ENCODE measurements at places on chromosomes 13 and 19. TPM values are rescaled to one million over a fixed set of nuclear protein-coding genes. Genes with fewer than 3 reads are reported as not detected.

- H3K4me3 ChIP-seq: peak within 1 kb of the TSS; percentile 78
- H3K27ac ChIP-seq: peak within 1 kb of the TSS; percentile 50
Observed at GRCh38 chr19:40465557-40466218, at the start of gene BLVRB. TSS of gene BLVRB (minus strand) at chr19:40465745. CDS start at chr19:40465688, 57 bp downstream.

DNA sequence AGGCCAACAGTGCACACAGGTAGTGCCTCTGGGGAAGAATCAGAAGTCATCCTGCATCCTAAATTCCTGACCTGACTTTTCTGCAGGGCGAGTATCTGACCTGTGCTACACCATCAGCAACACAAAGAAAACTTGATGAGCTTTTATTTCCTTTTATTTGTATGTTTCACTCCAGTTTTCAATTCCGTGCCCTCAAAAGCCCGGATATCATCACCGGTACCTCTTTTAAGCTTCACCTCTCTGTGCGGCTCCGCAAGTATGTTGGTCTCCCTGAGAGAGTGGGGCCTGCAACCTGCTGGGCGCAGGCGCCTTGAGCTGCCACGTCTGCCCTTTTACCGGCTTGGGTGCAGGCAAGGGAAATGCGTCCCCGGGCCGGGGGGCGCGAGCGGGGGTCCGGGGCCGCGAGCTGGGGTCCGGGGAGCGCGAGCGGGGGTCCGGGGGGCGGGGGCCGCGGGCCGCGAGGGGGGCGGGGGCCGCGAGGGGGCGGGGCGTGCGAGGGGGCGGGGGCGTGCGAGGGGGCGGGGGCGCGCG is 4.3 kb upstream of the DUXA start:
- peaks cover 27% of the 10 kb centered on the region for H3K27me3 ChIP-seq
- peak overlapping the region; percentile 1 for H3K4me3 ChIP-seq
- DNase-seq: no peak
- peaks cover 27% of the 10 kb centered on the region for H3K36me3 ChIP-seq

GRCh38 chr13:75251188-75251587 is 230.8 kb downstream of the TBC1D4 start:
- H3K27me3 ChIP-seq: peaks cover 13% of the 10 kb centered on the region
- H3K36me3 ChIP-seq: no peaks in the 10 kb centered on the region
- H3K4me3 ChIP-seq: no peak overlapping the region
- H3K4me1 ChIP-seq: no peaks in the 10 kb centered on the region
- H3K27ac ChIP-seq: no peak overlapping the region
- no peak for DNase-seq

DNA sequence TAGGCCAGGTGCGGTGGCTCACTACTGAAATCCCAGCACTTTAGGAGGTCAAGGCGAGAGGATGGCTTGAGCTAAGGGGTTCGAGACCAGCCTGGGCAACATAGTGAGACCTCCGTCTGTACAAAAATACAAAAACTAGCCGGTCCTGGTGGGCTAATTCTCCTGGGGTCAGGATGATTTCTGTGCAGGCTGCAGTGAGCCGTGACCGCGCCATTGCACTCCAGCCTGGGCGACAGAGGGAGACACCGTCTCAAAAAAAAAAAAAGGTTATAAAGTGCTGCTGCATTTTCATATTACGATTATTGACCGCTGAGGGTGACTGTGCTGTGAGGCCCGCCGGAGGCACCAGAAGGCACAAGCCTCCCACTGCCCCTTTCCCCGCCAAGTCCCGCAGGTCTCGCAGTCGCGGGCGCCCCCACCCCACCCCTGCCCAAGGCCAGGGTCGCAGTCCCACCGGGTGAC is 477 bp upstream of the PLEKHF1 start:
- H3K27ac ChIP-seq: peak overlapping the region; percentile 41
- peaks cover 19% of the 10 kb centered on the region for H3K36me3 ChIP-seq
- H3K4me1 ChIP-seq: peaks cover 69% of the 10 kb centered on the region
- peak overlapping the region; percentile 70 for H3K4me3 ChIP-seq

GRCh38 chr13:25330541-25330940 is 29.1 kb downstream of the NUP58 start:
- no peak for DNase-seq
- H3K4me1 ChIP-seq: peaks cover 5% of the 10 kb centered on the region
- H3K27ac ChIP-seq: no peak overlapping the region

- DNase-seq: peak; percentile 36
- H3K27me3 ChIP-seq: no peaks in the 10 kb centered on the region
- peaks cover 26% of the 10 kb centered on the region for H3K4me1 ChIP-seq
Observed at GRCh38 chr13:110525328-110526319, 35.9 kb downstream of the RAB20 start.

DNA sequence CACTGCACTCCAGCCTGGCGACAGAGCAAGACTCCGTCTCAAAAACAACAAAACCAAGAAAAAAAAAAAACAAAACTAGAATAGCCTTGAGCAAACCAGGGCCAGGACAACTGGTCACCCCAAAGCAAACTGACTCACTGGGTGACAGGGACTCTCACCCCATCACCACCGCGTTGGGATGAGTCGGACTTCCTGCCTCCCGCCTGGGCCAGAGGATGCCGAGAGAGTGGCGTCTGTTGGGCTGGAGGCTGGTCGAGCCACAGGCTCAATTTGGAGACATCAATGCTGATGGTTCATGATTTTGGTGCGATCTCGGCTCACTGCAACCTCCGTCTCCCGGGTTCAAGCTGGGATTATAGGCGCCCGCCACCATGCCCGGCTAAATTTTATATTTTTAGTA is 11.6 kb downstream of the TMPRSS9 start:
- DNase-seq: no peak
- no peaks in the 10 kb centered on the region for H3K27me3 ChIP-seq
- H3K27ac ChIP-seq: no peak overlapping the region
- H3K4me1 ChIP-seq: no peaks in the 10 kb centered on the region
- H3K4me3 ChIP-seq: no peak overlapping the region

GRCh38 chr13:109778102-109778542 is 8.3 kb downstream of the IRS2 start:
- no peaks in the 10 kb centered on the region for H3K27me3 ChIP-seq
- H3K27ac ChIP-seq: peak overlapping the region; percentile 24
- H3K4me1 ChIP-seq: peaks cover 59% of the 10 kb centered on the region
- peak overlapping the region; percentile 27 for H3K4me3 ChIP-seq

The SIX5 gene
- 1.8 TPM for total RNA-seq

The ZNF880 gene
- total RNA-seq: 8.4 TPM

The ALDH16A1 gene
- total RNA-seq: 43.4 TPM

The TMEM86B gene
- 6.8 TPM for total RNA-seq

The NUDT19 gene
- 11.9 TPM for total RNA-seq

The GAPDHS gene
- not detected for total RNA-seq

The VSTM1 gene
- total RNA-seq: not detected

The ACER1 gene
- not detected for total RNA-seq

The GRIK5 gene
- total RNA-seq: 1.9 TPM
